Forelimb muscle (tissue), 1 donor: ENCODE measurements at places on chromosomes 4 and X. TPM values are rescaled to one million over a fixed set of nuclear protein-coding genes. Genes with fewer than 3 reads are reported as not detected.

The PNMA6A gene
- polyA plus RNA-seq = 2.2 TPM

The TCEAL8 gene
- polyA plus RNA-seq = 98.0 TPM

The YIPF7 gene
- polyA plus RNA-seq = 2.8 TPM

The BDH2 gene
- 38.0 TPM for polyA plus RNA-seq

The SERPINA7 gene
- not detected for polyA plus RNA-seq

The PHKA1 gene
- polyA plus RNA-seq = 3.0 TPM

The FAM133A gene
- 0.11 TPM for polyA plus RNA-seq

The ADAMTS3 gene
- 2.0 TPM for polyA plus RNA-seq

The WNK3 gene
- polyA plus RNA-seq = 2.1 TPM

The SPP1 gene
- 85.1 TPM for polyA plus RNA-seq

The CCSER1 gene
- polyA plus RNA-seq = 0.22 TPM

GRCh38 chr4:109738104-109738872 is 8.4 kb upstream of the PLA2G12A start:
- DNase-seq = no peak

- DNase-seq = no peak
Observed at GRCh38 chr4:42284030-42284429, 113.3 kb upstream of the SHISA3 start.

DNA sequence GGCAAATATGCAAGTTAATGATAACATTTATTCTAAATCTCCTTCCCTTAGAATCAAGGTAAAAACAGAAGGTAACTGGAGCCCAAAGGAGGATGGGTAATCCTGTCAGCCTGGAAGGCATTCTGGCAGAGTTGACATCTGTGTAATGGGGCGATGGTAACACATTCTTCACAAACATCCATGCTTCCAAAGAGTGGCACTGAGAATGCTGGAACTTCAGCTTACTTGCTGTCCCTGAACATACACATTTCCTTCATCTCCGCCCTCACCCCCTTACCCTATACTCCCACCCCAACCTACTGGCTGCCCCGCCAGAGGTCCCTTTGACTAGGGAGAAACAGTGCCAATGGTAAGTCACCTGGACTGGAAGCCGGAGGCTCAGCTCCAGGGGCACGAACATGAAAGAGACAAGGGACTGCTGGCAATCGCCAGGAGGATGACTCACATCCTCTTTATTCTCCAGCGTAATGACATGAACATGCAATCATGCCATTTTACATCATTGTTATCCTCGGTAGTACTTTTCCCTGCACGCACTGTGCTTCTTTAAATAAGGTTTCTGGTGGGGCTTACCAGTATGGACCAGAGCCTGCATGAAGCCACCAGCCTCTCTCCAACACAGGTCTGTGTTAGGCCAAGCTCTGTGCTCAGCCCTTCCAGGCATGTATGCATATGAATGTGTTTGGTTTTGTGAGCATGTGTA is 694.2 kb upstream of the TENM3 start:
- no peak for DNase-seq

GRCh38 chr4:70945046-70945445 is 42.9 kb downstream of the MOB1B start:
- DNase-seq = no peak

GRCh38 chr4:35503435-35503834 is 740.9 kb downstream of the ARAP2 start:
- no peak for DNase-seq

DNA sequence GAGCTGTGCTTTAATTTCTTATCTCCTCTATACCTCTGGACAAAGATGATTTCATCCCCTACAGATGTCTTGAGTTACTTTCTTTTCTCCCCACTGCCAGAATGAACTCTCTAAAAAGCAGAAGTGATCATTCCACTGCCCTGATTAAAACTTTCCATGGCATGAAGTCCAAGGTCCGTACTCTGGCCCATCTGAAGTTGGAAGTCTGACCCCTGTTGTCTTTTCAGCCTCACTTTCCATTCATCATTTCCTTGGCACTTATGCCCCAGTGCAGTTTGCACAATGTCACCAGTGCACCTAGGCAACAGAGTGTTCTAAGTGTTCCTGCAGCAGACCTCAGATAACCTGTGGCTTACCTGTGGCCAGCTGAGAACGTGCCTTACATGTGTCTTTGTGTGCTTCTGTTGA is 242.4 kb downstream of the FRAS1 start:
- no peak for DNase-seq

DNA sequence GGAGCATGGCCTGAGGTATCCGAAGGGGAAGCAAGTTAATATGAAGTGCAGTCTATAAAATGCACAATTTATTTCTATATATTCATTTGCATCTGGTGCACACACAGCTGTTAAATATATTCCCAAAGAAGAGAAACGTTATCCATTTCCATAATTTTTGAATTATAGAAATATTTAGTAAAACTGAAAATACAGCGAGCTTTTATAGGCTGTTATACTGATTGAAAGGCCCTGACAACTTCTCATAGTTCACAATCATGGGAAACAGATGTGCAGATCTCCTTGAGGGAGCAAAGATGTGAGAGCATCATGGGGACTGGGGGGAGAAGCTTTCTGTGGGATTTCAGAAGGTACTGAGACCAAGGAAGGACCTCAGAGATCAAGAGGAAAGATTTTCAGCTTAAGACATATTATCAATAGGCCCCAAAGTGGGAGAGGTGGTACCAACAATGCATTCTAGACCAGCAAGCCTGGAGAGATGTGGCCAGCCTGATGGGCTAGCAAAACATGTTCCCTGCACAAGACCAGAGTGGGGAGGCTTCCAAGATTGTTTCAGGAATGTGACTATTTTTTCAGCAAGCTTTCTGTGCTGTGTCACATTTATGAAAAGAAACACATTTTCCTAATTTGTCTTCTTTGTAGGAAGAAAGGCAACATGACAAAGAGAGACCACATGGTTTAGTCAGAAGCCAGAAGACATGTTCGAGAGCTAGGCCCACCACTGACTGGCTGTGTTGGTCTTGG is 256.0 kb upstream of the SFRP2 start:
- DNase-seq = no peak

- no peak for DNase-seq
Observed at GRCh38 chr4:25112366-25112994, 47.8 kb downstream of the SEPSECS start.

GRCh38 chr4:104408878-104409277 is 85.8 kb downstream of the CXXC4 start:
- no peak for DNase-seq

DNA sequence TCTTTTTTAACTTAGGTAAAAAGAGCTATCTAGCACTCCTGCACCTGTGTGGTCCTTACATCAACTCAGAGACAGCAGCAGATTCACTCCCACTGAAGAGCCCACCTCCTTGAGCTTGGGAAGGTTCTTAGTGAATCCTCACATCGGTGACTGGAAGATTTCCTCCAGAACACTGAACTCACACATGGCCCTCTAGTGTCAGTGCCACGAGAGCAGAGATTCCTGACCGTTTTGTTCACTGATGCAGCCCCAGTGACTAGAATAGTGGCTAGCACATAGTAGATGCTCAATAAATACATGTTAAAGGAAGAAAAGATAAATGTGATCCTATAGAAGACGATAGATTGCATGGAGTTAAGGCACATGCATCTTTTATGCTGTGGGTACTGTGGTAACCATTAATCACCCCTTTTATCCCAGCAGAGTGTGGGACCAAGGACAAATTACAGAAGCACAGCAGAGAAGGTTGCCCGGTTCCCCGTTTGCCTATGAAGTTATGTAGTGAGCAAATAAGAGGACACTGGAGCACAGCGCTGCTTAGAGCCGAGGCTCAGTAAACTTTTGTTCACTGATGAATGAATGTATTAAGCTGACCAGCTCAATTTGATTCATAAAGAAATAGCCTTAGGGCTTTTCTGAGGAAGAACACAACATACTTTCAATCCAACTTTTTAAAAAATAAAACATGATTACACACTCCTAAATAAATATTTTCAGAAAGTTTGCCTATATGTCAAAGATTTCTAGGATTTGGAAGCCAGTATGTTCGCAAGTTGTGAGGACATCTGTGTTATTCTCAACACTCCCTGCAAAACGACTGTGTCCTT is 8.7 kb downstream of the GASK1B start:
- no peak for DNase-seq

DNA sequence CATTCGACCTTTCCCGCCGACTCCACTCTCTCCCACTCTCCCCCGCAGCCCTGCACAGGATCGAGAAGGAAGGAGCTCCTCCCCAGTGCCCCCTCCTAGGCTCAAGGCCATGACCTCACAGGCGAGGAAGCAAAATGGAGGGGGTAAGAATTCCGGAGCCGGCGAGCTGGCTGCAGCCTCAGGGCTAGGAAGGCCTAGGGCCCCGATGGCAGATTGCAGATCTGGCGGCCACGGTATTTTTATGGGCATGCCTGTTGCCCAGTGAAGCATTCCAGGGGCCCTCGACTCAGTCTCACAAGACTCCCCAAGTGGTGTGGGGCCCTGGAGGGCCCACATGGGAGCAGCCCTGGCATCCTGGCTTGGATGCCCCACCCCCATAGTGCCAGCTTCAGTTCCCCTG is 942 bp upstream of the L1CAM start:
- no peak for DNase-seq

GRCh38 chr4:37885496-37885895 is 5.4 kb upstream of the TBC1D1 start:
- no peak for DNase-seq

GRCh38 chr4:74123065-74123728 is 24.2 kb upstream of the CXCL2 start:
- no peak for DNase-seq

DNA sequence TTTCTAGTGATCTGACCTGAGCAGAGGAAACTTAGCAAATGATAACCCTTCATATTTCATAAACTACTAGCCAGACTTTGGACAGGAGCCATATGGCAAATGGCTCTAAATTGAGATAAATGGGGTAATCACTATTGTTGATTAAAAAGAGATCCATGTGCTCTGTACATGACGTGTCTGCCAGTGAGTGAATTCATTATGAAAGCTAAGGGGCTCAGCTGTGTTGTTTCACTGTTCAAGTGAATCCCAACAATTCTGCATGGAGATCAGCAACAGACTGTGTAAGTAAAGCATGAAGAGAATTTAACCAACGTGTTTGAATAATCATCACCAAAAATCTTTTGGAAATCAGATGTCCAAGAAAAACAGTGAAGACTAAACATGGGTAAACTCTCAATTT is 9.5 kb upstream of the QRFPR start:
- no peak for DNase-seq

GRCh38 chr4:37747772-37748330 is 61.7 kb upstream of the RELL1 start:
- DNase-seq = no peak

DNA sequence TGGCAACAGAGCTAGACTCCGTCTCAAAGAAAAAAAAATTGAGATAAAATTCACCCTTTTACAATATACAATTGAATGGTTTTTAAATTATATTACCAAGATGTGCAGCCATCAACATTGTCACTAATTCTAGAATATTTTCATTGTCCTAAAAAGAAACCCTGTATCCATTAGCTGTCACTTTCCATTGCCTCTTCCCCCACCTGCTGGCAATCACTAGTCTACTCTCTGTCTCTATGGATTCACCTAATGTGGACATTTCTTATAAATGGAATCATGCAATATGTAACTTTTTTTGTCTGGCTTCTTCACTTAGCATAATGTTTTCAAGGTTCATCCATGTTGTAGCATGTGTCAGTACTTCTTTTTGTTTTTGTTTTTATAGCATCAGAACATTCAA is 20.8 kb downstream of the ABHD18 start:
- no peak for DNase-seq

GRCh38 chr4:26491449-26492170 is 1.3 kb upstream of the CCKAR start:
- DNase-seq = no peak

DNA sequence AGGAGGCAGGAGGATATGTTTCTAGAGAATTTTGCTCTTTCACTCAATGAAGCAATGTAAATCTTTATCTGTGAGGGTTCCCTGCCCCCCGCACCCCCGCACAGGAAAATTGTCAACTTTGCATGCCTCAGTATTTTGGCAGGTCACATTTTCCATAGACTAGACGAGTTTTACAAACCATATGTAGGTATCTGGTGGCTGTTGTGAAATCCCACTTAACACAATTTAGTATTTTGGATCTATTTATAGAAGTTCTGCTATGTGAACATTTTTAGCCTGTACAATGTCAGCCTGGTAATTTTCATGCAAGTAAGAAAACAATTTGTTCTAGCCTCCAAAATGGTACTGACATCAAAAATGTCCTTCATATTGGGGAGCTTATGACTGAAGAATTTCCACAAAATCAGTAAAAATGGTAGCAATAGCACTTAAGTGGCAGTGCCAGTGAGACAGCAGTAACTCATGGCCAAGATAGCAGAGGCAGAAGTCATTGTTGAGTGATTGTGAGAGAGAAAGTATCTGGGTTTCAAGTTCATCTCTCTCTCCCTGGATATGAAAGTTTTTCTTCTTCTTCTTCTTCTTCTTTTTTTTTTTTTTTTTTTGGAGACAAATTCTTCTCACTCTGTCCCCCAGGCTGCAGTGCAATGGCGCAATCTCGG is 12.4 kb upstream of the FRYL start:
- DNase-seq = no peak

- no peak for DNase-seq
Observed at GRCh38 chrX:150533863-150534262, 34.6 kb upstream of the MTM1 start.

DNA sequence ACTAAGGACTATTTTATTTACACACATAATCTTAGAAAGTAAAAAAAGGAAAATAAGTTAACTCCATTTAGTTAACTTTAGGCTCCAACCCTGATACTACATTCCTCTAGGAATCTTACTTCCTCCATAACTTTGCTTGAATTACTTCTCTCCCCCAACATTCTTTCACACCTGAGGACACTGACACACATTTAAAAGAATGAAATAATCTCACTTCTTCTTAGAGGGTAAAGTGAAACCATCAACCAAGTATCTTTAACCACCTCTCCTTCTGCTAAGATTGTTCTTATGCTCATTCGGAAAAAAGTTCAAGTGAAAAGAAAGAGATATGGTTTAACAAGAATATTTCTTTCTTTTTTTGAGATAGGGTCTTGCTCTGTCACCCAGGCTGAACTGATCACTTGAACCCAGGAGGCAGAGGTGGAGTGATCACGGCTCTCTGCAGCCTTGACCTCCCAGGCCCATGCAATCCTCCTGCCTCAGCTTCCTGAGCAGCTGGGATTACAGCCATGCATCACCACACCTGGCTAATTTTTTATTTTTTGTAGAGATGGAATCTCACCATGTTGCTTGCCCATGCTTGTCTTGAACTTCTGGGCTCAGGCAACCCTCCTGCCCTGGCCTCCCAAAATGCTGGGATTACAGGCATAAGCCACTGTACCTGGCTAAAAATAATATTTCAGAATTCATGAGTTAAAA is 28.5 kb downstream of the SLC25A4 start:
- no peak for DNase-seq

GRCh38 chr4:158630893-158631292 is 40.8 kb downstream of the C4orf46 start:
- DNase-seq = no peak

DNA sequence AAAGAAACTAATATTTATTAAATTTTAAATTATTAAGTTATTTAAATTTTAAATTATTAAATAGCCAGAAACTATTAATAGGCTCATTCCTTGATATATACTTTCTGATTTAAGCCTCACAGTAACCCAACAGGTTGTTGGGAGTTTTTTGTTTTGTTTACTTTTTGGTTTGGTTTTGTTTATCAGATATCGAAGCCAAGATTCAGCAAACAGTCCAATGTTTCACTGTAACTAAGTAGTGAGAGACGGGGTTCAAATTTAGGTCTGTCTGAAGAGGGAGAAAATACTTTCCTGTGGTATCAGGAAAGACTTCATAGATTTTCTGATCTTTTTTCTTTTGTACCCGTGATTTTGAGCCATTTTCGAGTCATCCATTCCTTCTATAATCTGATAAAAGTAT is 54.2 kb downstream of the CCDC158 start:
- no peak for DNase-seq

GRCh38 chr4:72449705-72450104 is 119.3 kb downstream of the ADAMTS3 start:
- DNase-seq = no peak
